ENCODE measurements at places on chromosomes 13 and 19.

GRCh38 chr13:27446986-27447583 is 3.3 kb downstream of the MTIF3 start:
- DNase-seq: no peak

DNA sequence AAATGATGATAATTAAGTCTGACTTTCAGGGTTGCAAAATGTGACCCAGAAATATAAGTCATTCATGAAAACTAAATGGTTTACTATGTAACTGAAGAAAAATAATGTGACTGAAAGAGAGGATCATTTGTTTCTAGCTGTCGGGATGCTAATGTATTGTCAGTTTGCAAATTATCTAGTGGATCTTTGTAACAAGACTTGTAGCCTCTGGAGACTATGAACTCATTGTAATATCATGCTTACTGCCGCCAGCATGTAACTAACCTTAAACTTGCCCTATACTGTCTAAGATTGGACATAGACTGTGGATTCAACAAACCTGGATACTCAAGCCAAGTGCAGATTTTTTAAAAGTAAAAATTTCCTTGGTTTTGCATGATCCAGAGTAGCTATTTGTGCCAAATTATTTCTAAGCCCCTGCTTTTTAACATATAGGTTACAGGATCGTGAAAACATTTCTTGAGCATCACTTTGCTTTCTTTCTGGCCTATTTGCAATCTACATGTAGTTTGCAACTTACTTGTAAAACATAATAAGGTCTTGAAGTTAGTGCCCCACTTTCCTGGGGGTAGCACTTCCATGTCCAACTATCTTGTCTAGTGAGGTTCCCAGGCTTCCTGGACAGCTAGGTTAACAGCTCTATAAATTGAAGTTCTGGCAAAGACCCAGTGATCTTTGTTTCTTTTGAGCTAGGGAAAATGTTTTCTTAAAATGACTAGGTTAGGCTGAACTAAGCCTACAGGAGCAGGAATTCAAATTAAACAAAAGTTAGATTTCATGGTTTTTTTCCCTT is 3.3 kb upstream of the POSTN start:
- DNase-seq: no peak

- no peak for DNase-seq
These were observed 492.0 kb downstream of the DCT start for GRCh38 chr13:93987458-93987857.

- no peak for DNase-seq
These were observed 80.2 kb downstream of the TEX26 start for GRCh38 chr13:31012655-31013024.

GRCh38 chr19:54255105-54255775 is 1.8 kb downstream of the LILRB5 start:
- no peak for DNase-seq

GRCh38 chr13:43864921-43865320 is 14.6 kb downstream of the CCDC122 start:
- DNase-seq: no peak

DNA sequence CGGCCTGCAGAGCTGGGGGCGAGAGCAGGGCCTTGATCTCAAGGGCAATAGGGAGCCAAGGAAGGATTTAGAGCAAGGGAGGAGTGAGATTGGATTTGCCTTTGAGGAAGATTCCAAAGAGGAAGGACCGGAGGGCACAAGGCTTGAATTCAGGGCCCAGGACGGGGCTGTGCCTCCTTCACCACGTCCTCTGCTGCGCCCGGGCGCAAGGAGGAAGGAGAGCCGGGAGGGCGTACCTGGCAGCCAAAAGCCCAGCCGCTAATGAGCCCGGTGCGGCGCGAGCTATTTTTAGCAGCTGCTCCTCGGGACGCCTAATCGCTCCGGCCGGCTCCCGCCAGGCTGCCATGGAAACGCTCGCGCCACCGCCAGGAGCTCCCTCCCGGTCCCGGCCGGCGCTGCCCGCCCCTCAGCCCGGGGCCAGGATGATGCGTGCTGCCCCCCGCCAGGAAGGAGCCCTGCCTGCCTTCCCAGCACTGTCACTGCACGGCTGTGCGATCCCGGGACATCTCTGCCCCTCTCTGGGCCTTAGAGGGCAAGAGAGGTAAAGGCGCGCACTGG is 31.3 kb downstream of the TINCR start:
- no peak for DNase-seq

GRCh38 chr13:102940143-102940542 is 94.3 kb downstream of the ERCC5 start:
- no peak for DNase-seq

- no peak for DNase-seq
These were observed 40.2 kb downstream of the RAB20 start for GRCh38 chr13:110521296-110521680.

DNA sequence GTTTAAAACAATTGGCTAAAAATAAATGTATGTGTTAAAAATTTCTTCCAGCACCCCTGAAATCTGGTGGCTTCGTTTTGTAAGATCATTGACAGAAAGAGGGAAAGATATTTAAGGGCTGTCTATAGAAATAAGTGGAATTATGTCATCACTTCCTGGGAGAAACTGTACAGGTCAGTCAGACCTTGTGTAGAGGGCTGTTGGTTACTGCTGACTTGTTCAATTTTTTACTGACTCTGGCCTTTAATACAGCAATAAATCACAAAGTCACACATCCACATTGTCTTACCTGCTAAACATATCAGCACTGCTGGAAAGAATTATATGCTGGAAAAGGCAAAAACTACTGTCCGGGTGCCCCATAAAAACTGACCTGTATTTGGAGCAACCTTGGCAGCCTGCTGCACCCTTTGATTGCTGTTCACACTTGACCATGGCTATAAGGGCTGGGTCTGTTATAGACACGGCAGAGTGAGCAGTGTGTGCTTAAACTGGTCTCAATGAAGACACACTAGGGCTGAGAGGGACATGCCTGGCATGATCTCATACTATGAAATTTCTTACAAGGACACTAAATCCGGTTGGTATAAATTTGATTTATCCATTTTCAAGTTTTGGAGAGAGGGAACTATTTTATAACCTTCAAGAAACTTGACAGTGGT is 162.1 kb downstream of the NHLRC3 start:
- no peak for DNase-seq

Measured in stimulated activated CD4-positive, alpha-beta T cell treated with anti-CD3 and anti-CD28 coated beads, Interleukin-1b, Interleukin-23, amount 100 ng/mL, for 1 hour (primary cell).